DMS79 treated with DMSO at 0.1 percent for 48 hours (cell line): ENCODE measurements at places on chromosomes 5 and 9.

GRCh38 chr9:137244486-137245449, 3.7 kb downstream of the TUBB4B start:
- peak; percentile 47 for DNase-seq

DNA sequence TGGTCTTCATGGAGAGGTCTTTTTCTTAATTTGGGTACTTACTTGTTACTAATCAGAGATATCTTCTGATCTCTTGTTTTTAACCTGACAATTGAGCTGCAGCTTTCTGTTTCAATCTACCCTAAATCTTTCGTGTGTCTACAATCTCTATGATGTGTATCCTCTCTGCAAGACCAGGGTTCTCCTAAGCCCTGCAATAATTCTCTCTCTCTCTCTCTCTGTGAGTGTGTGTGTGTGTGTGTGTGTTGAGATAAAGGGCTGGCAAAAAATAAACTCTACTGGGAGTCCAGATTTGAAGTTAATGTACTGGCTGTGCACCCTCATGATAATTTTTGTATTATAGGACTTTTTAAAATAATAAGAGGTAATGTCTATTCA, 57.8 kb upstream of the FBXL7 start:
- no peak for DNase-seq

DNA sequence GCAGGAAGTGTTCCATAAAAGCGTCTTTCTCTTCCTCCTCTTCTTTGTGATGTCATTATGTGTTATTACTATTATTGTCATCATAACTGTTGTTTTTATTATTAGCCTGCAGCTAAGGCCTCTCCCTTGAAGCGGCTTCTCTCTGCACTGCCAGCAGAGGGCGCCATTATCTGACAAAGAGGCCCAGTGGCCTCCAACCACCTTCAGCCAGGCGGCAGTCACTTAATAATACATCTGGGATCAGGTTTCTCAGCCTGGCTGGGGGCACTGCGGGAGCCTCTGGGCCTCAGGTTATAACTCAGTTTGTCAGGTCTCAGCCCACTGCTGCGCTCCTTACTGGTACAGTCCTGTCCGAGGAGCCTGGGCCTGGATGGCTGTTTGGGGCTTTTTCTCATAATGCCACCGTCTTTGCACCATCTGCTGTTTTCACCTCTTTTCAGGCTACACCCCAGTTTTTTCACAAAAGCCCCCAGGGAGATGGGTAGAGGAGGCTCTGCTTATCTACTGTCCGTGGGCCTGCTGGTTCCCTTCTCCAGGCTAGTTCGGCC, 281.9 kb downstream of the NSG2 start:
- DNase-seq = peak; percentile 38

DNA sequence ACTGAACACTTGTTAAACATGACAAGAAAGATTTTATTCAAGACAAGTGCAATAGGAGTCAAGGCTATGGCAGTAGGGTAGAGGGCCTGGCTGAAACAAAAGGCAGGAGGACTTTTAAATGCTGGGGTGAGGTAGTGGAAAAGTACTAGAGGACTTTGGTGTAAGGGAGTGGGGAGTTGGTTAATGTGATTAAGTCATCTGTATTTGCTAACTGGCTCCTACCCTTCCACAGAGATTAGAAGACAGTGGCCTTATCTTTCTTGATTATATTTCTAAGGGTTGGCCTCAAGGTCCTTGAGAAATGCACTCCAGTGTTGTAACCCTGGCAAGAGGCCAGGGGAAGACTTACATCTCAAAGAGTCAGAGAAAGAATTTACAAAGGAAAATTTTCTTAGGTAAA, 160.2 kb upstream of the FTMT start:
- DNase-seq = no peak

DNA sequence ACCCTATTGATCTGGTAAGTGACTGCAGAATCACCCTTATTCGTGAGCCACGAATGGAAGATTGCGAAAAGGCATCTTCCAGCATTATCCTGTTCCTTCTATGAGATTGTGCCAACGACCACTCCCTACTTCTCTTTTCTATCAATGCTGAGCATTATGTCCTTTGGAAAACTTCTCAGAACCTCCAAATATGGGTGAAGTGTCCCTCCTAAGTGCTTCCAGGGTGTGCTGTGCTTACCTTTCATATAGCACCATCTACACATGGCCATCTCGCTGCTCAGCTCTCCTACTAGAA, 14.7 kb upstream of the LCP2 start:
- no peak for DNase-seq

- no peak for DNase-seq
These were observed 24.1 kb upstream of the CER1 start for GRCh38 chr9:14746626-14747025.

DNA sequence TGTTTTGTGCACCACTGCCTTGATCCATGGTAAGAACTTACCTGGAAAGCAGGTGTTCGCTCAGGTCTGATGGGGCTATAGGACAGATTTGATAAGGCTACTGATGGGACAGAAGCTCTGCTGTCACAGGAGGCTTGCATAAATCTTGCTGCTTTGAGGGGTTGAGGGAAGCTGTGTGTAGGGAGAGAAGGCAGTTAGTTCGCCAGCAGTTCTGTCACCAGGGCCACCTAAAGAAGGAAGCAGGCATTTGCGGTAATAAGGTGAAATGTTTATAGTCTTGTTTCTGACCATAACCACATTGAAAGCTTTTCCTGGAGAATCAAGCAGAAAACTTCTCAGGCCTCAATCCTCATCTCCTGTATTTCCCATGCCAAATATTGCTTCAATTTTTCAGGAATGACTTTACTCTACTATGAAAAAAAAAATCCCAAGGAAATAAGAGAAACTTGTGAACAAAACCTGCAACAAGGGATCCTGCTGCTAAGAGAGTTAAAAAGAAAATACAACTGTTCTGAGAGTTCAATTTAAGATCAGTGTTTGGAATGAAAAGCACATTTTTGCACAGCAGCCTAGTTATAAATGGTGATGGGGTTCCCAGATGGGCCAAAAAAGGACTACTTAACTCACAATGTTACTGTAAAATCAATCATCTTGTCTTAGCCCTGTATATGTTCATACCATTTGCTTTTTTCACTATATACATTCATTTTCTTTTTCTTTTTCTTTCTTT, 122.0 kb upstream of the RANBP3L start:
- no peak for DNase-seq

- no peak for DNase-seq
These were observed 13.7 kb downstream of the FPGS start for GRCh38 chr9:127816362-127816725.

DNA sequence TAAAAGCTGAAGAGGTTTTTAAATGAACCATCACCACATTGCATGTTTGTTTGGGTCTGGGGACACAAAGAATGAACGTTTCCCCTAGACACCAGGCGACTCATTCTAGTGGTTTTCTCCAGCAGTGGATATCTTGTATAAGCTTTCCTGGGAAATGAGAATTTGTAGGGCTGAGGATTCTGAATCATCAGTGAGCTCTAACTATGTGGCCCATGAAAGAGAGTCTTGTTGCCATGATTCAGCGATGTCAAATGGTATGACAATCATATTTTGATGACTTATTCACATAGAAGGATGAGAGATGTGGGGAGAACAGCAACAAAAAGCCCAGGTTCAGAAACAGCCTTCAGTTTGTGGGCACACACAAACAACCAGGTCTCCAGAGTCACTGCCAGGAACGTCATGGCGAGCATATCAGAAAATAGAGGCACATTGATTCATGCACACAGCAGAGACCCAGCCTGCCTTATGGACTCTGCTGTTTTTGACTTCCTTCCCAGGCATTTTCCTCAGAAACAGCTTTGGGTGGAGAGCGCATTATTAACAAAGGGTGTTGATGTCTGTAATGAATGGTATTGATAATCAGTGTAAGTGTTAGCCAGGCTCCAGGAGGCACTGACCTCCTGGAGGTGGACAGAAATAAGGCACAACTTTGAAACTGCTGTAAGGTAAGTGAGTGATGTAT, 13.3 kb downstream of the ZNF474 start:
- DNase-seq = no peak

GRCh38 chr9:11471321-11471720, 858.5 kb upstream of the PTPRD start:
- DNase-seq = no peak
